Activated naive CD4-positive, alpha-beta T cell treated with anti-CD3 and anti-CD28 coated beads for 36 hours (primary cell): ENCODE measurements at places on chromosomes 3 and 15.

DNA sequence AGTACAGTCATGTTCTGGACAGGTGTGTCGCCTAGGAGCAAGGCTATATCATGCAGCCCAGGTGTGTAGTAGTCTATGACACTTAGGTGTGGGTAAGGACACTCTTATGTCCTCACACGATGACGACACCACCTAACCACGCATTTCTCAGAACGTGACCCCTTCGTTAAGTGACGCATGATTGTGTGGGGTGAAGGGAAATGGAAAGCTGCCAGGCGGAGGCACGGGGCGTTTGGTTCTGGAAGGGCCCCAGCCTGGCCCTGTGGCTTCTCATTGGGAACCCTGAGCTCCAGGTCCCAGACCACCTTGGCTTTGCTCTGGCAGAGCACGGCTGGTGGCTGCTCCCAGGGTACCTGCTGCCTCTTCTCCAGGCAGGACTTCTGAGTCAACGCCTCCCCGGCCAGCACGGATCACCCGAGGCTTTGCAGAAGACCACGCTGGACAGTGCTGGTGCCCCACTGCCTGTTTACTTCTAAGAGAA lies 39.3 kb downstream of the FBLN2 start:
- no peak for DNase-seq

DNA sequence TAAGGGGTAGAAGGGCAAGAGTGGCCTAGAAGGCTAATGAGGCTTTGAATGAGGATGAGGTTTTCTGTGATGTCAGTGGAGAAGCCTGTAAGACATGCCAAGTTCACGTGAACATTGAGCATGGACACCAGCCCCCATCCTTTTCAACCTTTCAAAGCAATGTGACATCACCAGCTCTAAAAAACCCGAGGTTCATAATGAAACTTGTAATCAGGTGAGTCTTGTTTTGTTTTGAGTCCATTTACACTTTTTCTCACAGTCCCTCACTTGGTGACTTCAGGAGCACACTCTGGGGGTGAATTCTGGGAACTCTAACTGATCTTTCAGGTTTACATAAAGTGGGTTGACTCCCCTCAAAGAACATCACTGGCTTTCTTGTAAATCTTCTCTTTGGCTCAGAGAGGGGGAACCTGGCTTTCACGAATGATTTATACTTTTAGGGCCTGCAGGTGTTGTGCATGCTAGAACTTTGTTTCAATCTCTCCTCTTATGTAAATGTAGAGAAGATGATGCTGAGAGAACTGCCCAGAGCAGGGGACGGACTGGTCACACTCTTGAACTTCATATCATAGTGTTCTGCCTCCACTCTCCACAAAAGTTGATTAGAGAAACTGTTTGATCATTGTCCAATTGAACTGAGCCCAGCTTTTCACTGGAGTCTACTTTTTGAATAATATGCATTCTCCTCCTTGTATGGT lies 224.7 kb upstream of the SATB1 start:
- peak; percentile 87 for DNase-seq

GRCh38 chr3:57094575-57094974 lies 34.1 kb downstream of the SPATA12 start:
- no peak for DNase-seq

- DNase-seq: no peak
Measured at GRCh38 chr15:53835309-53835708, 75.8 kb upstream of the WDR72 start.

GRCh38 chr15:48324949-48325348 lies 6.3 kb upstream of the DUT start:
- DNase-seq: no peak

- no peak for DNase-seq
Measured at GRCh38 chr3:113685956-113686721, 10.3 kb downstream of the USF3 start.
